ENCODE measurements at places on chromosomes 4 and X.

DNA sequence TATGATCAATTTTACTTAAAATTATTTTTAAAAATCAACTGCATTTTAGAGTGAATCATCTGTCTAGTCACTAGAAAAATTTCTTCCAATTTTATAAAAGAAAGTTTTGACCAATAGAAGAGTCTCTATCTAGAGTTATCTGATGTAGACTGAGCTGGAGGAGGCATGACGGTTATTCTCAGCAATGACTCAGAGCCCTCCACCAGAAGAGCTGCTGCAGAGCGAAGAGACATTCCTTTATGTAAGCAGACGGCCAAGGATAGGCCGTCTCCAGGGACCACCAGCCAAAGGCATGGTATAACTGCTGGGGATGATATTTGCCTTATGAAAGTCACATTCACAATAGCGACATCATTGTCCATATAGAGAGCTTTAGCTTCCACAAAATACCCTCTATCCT lies 23.0 kb downstream of the LDB2 start:
- DNase-seq = no peak

- peak; percentile 73 for DNase-seq
Measured at GRCh38 chr4:124631760-124632159, 80.8 kb downstream of the ANKRD50 start.

DNA sequence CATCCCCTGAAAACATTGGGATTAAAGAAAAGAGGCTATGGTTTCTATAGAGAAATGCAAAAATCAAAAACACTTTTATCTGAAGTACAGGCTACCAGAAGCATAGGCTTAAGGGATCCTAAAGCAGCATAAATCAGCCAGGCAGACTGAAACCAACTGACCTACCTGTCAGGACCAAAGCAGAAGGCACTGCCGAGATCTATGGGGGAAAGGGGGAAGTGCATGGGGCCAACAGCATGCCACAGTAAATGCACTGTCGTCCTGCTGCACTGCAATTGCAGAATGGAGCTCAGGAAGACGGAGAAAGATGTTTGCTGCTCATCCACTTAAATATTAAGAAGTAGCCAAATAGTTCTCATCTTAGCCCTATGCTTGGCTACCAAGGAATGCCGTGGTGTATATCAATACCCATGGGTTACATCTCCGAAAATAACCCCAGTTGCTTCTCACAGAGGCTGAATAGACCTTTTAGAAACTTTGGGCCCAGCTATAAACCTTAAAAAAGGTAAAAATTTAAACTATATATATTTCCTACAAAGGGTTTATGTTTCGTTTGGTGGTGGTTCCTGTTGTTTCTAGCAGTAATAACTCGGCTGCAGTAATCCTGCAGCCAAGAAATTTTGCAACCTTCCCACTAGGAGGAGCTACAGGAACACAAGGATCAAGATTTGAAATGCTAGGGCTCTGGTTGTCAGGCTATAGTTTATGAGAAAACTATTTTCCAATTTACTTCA lies 312.2 kb upstream of the DIAPH2 start:
- DNase-seq = peak; percentile 55

- DNase-seq = no peak
Measured at GRCh38 chrX:119045884-119046283, 26.9 kb upstream of the CT47C1 start.

DNA sequence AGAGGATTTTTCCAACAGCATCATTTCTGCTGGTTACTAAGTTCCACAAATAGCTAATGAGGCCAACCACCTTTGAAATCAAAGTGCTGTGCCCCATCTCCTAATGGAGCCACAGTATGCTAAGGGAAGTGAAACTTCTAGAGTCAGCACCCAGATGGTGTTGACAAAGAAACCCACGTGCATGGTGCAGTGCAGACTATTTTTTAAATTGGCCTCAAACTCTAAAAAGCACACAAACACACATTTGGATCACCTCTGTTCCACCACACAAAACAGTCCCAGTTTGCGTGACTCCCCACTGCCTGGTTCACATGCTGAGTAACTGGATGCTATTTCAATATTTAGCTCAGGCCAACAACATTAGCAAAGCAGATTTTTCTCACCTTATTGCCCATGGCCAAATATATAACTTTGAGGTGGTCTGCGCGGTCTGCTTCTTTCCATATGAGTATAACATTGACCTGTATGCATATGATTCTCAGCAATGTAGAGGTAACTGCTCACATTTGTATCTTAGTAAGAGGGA lies 69.9 kb downstream of the AMELX start:
- DNase-seq = peak; percentile 59

GRCh38 chr4:64158648-64159326 lies 250.5 kb downstream of the TECRL start:
- peak; percentile 78 for DNase-seq

GRCh38 chr4:107348188-107349050 lies 312.3 kb upstream of the DKK2 start:
- no peak for DNase-seq

GRCh38 chr4:76658231-76659102 lies 223.4 kb downstream of the SHROOM3 start:
- DNase-seq = peak; percentile 4

GRCh38 chr4:10237131-10237530 lies 120.5 kb upstream of the WDR1 start:
- no peak for DNase-seq

DNA sequence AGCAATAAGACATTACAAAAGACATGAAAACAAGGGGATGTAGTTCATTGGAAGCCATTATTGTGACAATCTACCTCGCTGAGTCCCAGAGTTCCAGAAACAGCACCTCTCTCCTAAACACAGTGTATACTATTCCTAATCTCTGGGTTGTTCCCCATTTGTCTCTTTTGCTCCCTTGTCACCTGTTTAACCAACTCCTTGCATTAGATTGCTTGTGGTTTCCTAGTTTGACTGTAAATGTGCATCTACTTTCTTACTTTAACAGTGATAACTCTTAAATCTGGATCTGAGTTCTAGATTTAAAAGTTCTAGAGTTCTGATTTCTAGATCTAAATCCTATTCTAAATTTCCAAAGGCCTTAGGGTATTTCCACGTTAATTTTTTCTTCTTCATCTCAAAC lies 71.6 kb upstream of the TET2 start:
- DNase-seq = no peak

DNA sequence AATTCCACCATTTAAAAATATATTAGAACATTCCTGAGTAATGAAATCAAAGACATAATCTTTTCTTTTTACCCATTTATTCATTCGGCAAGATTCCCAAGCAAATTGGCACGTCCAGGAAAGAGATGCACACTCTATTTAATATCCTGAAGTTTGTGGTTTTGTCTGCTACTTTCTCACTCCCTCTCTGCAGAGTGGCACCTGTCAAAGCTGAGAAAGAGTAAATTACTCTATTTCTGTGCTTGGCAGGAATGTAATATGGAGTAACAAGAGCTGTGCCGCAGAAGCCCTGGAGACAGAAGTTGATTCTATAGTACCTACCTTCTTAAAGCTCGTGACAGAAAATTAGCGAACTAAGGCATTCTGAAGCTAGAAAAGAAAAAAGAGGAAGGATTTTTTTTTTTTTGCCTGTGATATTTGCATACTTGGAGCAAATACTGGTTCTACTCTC lies 5.5 kb downstream of the GSTCD start:
- peak; percentile 48 for DNase-seq

DNA sequence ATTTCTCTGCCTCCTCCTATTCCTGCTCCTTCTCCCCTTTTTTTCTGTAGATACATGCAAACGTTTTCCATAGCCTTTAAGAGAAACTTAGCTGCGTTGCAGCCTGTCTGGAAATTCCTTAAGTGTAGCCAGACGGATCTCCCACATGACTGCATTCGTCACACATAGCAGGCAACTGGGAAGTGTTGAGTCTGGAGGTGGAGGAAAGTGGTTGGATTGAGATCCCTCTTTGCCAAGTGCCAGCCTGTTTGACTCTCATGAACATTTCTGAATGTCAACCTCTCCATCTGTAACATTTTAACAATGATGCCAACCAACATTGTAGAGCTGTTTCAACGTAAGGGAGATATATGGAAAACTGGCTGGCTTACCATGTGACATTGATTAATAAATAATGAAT lies 45.1 kb upstream of the FAM9A start:
- DNase-seq = no peak

- DNase-seq = no peak
Measured at GRCh38 chr4:52889778-52890520, 27.8 kb downstream of the RASL11B start.

- no peak for DNase-seq
Measured at GRCh38 chr4:148573296-148573695, 131.1 kb upstream of the NR3C2 start.

- DNase-seq = peak; percentile 24
Measured at GRCh38 chr4:6749340-6750171, 33.0 kb upstream of the KIAA0232 start.

DNA sequence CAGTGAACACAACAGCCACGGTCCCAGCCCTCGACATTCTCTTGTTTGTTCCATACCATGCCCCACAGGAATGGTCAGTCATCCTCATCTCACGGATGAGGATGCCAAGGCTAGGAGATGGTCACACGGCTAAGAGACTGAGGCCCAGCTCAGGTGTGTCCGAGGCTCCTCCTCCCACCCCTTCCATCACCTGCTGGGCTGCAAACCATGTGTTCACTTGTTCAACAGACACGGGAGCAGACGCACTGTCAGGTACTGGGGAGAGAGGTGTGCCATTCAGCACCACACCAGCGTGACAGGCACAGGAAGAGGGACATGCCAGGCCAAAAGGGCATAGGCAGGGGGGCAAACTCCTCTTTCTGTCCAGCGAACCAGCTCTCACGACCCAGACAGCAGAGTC lies 45.9 kb downstream of the ABLIM2 start:
- DNase-seq = no peak

DNA sequence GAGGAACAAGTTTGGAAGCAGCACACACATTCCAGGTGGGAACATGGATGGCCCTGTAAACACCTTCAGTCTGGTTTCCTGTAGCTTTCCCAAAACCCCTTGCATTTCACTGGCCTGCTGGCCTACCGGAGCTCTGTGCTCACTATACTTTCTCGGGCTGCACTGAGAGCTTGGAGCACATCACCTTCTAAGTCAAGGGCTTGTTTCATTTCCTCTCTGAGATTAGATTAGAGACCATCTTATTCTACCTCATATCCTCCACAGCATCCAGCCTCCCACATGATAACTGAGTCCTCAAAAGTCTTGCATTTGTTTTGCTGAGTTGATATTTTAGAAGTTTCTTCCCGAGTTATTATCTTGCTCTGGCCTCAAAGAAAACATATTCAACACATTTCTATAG lies 147.7 kb downstream of the RASL11B start:
- no peak for DNase-seq

- DNase-seq = no peak
Measured at GRCh38 chr4:35965300-35965699, 279.0 kb downstream of the ARAP2 start.

DNA sequence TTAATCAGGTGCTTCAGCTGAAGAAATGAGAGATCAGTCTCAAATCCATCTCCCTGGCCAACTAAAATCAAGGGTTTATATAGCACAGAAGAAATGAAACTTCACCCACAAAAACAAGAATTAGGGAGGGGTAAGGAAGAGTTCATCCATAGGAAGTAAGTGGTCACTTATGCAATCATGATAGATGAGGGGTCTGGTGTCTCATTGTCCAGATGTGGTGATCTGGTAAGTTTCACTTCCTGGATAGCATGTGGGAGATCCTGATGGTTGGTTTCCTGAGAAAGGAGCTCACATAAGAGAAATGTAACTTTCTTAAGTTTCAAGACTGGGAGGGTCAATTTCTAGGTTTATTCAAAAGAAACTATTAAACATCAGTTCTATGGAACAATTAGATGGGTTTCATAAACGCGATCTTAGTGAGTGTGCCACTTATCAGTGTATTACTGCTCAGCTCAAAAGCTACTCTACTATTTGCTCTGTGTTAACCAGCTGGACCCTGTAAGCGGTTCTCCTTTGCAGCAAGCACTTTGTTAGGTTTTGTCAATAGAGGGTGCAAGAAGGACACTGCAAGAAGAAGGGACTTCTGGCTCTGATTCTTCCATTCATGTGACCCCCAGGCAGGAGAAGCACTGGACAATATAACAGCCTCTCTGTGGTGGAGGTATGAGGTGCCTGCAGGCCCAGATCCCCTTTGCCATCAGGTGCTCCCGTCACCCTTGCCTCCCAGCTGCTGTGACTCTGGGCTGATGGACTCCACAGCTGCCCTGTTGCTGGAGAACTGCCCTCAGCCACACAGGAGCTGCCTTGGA lies 35.4 kb upstream of the HPSE start:
- DNase-seq = peak; percentile 100

DNA sequence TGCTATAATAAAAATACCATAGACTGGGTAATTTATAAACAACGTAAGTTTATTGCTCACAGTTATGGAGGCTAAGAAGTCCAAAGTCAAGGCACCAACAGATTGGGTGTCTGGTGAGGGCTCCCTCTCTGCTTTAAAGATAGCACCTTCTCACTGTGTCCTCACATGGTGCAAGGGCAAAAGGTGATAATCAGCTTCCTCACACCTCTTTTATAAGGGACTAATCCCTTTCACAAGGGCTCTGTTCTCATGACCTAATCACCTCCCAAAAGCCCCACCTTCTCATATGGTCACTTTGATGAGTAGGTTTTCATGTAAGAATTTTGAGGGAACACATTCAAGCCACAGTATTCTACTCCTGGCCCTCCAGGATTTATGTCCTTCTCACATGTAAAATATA lies 641.7 kb upstream of the ATOH1 start:
- no peak for DNase-seq

DNA sequence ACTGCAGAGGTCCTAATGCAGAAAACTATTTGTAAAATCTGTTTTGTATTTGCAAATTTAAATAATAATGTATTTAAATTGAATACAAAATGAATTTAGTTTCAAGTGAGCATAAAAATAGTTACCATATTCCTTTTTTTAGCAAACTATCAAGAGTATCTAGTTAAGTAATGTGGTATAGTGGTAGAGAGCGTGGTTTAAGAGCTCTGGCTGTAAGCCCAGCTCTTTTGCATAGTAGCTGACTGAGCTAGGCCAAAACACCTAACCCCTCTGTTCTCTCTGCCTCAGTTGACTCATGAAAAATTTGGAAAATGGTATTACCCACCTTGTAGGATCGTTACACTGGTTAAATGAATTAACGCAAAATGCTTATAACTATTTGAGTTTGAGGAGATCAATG lies 18.1 kb upstream of the ADAD1 start:
- no peak for DNase-seq

DNA sequence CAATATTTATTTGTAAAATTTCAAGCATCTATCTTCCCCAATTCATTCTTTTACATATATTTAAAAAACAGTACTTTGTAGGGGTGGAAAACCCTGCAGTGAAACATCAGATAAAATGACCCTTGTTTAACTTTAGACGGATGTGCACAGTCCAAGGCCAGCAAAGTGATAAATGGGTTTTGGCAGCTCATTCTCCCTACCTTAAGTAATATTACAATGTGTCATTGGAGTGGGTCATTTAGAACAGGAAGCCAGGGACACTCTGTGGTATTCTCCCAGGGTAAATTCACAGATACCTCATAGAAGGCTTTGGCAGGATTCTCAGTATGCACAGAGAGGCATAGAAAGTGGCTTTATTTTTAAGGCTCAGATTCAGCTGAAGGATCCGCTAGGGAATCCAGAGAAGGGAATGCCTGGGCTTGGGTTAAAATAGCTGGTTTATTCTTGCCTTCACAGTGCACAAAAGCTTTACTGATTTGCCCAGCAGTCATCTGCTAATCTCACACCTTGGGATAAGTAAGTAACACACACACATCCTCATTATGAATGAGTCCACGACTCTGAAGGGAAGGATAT lies 206.7 kb downstream of the RASL11B start:
- DNase-seq = no peak

GRCh38 chr4:16224264-16225166 lies 1.8 kb downstream of the TAPT1 start:
- DNase-seq = no peak

- DNase-seq = no peak
Measured at GRCh38 chrX:17633546-17633945, 103.7 kb upstream of the SCML1 start.
